ENCODE measurements at places on chromosomes 3 and 15. TPM values are rescaled to one million over a fixed set of nuclear protein-coding genes. Genes with fewer than 3 reads are reported as not detected.

KLHL40 gene
- not detected for total RNA-seq

SLC22A13 gene
- total RNA-seq, result under 0.01 TPM

CCR3 gene
- total RNA-seq, result not detected

CCR9 gene
- total RNA-seq, result not detected

ANKUB1 gene
- not detected for total RNA-seq

IGDCC3 gene
- total RNA-seq, result 0.33 TPM

KBTBD13 gene
- total RNA-seq, result not detected

ATP13A5 gene
- total RNA-seq, result not detected

FAM107A gene
- total RNA-seq, result 16.0 TPM

GHRL gene
- 0.33 TPM for total RNA-seq

VPS13C gene
- 107 TPM for total RNA-seq
